AG08396 (cell line): ENCODE measurements at places on chromosomes 4 and X.

GRCh38 chr4:139736274-139736660, 70.6 kb downstream of the MGST2 start:
- no peak for DNase-seq

DNA sequence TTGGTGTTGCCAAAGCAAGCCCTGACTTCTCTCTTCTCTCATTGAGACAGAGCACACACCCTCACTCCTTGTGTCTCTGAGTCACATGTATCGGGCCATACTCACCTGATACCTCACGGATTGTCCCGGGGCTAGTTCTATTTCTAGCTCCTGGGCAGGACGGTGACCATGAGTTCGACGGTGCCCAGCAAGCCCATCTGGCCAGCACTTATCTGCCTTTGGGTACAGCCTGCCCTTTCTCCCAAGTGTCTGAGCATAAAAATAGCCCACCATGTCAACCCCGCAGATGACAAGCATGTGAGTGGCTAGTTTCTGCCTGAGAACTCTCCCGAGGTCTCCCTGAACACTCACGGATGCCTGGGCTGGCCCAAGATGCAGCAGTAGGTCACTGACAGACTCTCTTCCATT, 158.5 kb downstream of the DHRSX start:
- DNase-seq, result no peak

DNA sequence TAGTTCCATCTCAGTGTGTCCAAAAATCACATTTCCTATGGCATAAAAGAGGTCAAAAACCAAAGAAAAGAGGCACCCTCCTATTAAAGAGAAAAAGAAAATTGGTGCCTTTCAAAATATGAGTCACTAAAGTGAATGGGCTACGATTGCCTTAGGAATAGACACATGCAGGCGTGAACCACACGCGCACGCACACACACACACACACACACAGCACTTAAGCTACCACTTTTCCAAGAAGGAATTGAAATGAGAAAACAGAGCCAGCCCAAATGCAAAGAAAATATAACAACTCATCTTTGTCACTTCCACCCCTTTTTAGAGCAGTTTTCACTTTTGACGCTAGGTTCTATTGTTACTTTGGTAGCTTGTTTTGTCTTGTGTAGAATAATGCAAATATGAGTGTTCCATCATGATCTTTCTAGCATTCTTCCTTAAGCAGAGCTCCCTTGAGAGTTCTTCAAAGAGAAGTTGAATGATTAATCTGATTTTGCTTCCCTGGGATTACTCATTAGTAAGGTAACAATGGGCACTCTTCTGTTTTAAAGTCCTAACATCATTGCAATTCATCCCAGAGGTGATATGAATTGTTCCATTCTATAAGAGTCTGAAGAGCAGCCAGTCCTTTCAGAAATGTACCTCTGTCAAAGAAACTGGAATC, 239.2 kb upstream of the GNPDA2 start:
- DNase-seq, result no peak

GRCh38 chr4:55887594-55887993, 34.1 kb downstream of the EXOC1 start:
- no peak for DNase-seq

DNA sequence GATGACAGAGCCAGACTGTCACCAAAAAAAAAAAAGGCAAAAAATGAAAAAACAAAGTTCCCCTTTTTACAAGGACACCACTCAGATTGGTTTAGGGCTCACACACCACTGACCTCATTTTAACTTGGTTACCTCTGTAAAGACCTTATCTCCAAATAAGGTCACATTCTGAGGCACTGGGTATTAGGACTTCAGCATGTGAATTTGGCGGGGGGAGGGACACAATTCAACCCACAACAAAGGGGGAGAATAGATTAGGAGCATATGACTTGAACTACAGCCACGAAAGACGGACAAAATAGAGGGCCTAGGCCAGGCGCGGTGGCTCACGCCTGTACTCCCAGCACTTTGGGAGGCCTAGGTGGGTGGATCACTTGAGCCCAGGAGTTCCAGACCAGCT, 31.0 kb upstream of the ARAF start:
- no peak for DNase-seq

DNA sequence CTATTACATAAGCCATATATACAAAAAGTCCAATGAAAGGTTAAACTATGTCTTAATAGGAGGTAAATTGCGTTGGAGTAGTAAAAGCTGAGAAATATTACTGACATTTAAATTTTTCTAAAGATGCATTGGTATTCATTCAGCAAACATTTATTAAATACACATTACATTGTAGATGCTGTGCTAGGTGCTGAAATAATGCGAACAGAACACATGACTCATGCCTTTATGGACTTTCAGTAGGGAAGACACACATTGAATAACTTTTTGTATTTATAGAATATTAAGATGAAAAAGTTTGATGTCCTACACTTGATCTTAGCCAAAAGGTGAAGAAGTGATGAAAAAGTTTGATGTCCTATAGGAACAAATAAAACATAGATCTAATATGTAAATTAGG, 871.1 kb upstream of the SLIT2 start:
- no peak for DNase-seq

- DNase-seq, result no peak
Measured at GRCh38 chr4:112425823-112426222, 90.2 kb downstream of the NEUROG2 start.

DNA sequence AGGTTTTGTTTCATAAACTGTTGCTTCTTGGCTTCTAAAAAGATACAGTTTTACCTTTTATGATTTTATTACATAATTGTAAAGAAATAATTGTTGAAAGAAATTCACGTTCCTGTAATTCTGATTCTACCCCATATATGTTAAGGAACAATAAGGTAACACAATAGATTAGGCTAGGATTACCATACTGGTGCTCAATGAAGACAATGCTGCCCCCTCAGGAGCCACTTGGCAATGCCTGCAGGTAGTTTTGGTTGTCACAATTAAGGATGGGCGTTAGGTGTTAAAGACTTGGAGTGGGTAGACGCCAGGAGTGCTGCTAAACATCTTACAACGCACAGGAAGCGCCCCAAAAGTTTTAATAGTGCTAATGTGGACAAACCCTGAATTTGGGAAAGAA, 133.2 kb downstream of the NLGN4X start:
- no peak for DNase-seq

DNA sequence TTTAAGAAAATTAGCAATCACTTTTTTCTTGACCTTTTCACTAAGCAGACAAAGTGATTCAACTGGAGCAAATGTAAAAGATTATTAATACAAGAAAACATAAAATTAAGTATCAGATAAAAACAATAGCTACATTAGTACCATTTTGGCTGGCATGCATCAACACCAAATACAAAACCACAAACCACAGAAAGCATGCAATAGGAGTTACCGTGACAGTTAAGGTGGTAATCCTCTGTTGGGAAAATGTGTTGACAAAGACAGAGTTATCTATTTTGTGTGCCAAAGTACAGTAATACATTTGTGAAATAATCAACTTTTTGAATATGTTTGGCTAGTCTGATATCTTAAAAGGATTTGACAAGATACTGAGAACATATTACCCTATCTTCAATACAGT, 89.8 kb upstream of the ETNPPL start:
- no peak for DNase-seq

DNA sequence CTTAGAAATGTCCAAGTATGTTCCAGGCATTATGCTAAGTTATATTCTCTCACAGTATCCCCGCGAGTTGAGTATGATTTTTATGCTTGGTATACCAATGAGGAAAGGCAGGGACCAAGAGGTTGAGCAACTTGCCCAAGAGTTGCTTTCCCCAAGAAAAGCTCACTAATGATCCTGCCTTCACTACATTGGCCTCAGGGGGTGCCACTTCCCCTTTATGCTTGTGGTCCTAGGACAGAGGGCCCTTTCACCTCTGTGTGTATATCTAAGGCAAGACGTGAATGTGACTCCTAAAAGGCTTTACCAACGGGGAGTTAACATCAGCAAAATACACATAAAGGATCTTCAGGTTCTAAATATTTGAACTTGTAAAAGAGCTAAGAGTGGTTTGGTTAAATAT, 164.4 kb upstream of the CPEB2 start:
- DNase-seq, result no peak

- DNase-seq, result peak; percentile 3
Measured at GRCh38 chrX:124018023-124018422, 56.5 kb downstream of the STAG2 start.

DNA sequence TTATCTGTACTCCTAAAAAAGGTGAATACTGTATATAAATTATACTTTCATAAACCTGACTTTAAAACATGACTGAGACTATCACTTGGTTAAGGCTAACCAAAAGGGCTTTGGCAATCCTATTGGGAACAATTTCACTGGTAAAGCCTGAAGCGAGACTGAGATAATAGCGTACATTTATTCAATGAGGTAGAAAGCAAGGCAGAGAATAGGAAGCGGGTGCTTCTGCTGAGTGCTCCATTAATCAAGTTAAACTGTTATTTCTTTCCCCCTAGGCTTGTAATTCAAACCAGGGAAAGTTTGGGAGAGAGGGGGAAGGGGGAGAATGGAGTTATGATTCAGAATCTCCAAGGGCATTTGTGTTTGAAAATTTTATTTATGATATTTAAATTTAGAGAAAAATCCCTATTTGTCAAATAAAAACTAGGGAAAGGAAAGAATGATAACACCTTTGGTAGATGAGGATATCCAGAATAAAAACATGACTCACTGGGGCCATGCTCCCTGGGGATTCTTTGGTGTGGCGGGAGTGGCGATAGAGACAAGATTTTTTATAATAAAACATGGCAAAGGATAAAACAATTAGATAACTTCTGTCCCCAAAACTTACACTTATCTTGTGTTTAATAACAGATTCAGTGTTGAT, 34.6 kb upstream of the SORBS2 start:
- DNase-seq, result no peak

DNA sequence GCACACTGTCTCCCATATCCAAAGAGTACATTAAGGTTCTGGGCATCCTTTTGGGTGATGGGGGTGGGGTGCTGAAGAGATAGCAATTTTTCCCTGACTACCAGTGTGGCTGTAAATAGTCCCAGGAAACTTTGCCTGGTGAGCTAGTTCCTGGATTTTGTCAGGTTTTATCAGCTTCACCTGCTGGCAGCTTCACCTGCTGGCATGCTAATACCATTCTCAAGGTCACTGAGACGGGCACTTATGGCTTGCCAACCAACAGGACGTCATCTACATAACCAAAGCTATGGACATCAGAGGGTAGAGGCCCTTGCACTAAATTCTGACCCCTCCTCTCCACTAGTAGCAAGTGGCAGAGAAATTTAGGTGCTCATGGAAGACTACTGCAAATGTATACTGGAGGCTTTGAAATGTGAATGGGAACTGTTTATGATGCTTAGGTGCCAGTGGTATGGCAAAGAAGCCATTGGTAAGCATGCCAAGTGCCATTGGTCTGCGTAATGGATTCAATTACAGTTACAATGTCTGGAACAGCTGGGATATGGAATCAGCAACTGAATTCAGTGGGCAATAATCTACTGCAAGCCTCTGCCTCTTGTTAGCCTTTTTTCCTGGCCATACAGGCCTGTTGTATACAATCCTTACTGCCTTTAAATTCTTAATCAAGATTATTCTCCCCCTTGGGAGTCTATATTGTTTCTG, 71.6 kb upstream of the SH3RF1 start:
- no peak for DNase-seq

GRCh38 chrX:8288590-8288989, 117.5 kb upstream of the VCX2 start:
- DNase-seq, result no peak

DNA sequence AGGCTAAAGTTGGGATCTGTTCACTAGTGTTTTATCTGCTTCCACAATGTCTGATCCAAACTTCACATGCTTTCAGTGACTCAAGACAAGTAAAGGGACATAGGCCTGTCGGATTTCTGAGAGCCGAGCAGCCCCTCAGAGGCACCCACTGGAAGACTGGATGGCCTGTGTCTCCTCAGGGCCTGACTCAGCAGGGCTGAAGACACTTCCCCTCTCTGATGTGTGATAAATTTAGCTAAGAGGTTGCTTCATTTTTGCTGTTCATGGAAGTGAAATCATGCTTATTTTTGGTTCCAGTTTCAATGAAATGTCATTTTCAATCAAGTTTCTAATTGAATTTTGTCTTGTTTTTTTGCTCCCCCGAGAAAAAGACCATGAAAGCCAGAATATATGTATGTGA, 93.7 kb downstream of the MXRA5 start:
- no peak for DNase-seq

DNA sequence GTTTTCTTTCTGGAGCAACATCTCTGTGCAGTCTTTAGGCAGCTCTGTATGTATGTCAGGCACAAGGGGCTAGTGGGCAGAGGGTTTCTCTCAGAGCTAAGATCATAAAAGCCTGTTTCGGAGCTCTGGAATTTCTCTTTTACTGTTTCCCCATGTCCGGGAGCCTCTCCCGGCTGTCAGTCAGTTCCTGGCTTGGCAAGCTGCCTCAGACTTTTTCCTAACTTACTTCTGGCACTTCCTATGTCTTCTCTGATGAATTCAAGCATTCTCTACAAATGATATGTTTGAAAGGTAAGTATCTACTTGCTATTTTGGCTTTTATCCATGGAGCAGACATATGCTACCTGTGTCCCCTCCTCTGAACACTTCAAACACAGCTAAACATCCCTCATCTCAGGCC, 129.3 kb upstream of the PGRMC2 start:
- DNase-seq, result no peak

GRCh38 chr4:133524369-133524768, 375.3 kb downstream of the PCDH10 start:
- no peak for DNase-seq

- DNase-seq, result no peak
Measured at GRCh38 chr4:73415807-73416238, 11.7 kb downstream of the ALB start.

DNA sequence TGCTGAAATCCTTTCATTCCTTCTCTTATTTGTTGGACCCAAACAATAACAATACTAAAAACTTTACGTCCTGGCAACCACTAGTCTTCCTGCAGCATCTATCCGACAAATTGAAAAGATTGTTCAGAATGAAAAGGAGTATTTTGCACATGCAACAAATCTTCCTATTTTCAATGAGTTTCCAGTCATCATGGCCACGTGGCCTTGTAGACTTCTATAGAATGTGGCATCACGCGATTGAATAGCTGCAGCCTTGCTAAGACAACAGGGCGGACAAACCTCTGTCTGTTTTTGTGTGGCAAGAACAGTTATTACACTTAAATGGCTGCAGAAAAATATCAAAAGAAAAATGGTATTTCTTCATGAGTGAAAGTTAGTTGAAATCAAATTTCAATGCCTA, 297.9 kb upstream of the LCORL start:
- DNase-seq, result no peak

- DNase-seq, result no peak
Measured at GRCh38 chrX:12149670-12150407, 11.6 kb downstream of the FRMPD4 start.

GRCh38 chr4:101018836-101019235, 328.5 kb downstream of the PPP3CA start:
- no peak for DNase-seq
